ENCODE measurements at places on chromosomes 3 and 15.

GRCh38 chr3:175478301-175478700 lies 619.2 kb downstream of the NAALADL2 start:
- no peak for DNase-seq

DNA sequence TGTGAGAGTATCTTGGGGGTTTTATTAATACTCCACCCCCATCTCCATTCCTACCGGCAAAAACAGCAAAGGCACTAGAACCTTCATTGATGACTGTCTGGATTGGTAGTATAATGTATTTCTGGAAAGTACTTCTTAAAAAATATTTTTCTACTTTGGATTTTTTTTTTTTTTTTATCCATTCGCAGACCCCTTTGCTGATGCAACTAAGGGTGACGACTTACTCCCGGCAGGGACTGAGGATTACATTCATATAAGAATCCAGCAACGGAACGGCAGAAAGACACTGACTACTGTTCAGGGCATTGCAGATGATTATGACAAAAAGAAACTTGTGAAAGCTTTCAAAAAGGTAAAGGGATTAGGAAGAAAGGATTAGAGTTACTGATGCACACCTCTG lies 1.2 kb downstream of the EIF1B start:
- DNase-seq, result peak; percentile 40

GRCh38 chr15:29945943-29946596 lies 123.8 kb upstream of the TJP1 start:
- DNase-seq, result no peak

- DNase-seq, result no peak
Measured at GRCh38 chr3:178140531-178141304, 395.5 kb upstream of the KCNMB2 start.

- DNase-seq, result no peak
Measured at GRCh38 chr15:57727031-57727430, 20.5 kb downstream of the POLR2M start.

DNA sequence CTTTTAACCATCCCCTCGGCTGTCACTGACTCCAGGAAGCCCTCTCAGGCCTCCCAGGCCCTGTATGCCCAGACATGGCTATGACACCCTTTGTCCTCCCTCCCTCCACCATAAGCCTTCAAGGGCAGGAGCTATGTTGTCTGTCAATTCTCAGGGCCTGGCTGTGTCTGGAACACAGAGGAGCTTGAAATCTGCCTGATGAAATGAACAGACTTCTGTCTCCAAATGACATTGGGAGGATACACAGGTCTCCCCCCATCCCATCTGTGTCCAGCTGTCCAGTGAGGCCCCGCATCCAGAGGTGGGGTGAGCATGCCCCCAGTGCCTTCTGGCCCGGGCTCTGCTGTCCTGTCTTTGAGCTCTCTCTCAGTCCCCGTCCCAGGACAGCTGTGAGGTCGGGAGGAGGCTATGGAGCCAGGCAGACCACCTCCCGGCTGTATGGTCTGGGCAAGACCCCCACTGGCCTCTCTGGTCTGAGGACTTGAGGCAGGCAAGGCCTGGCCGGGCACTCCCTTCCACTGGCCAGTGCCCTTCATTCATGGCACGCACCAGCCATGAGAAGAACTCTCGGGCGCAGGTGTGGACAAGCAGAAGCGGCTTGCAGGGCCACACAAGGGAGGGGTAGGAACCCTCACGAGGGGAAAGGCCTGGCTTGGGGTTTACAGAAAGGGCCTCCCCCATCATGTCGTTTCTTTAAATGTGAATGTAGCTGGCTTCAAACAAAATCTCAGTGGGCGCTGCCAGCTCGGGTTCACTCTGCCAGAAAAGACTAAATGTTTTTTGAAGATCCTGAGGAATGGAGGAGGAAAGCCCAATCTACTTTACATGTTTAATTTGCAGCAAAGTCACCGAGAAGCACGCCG lies 38.9 kb downstream of the PCSK6 start:
- no peak for DNase-seq

GRCh38 chr3:24192469-24193056 lies 247.5 kb downstream of the NR1D2 start:
- DNase-seq, result no peak

DNA sequence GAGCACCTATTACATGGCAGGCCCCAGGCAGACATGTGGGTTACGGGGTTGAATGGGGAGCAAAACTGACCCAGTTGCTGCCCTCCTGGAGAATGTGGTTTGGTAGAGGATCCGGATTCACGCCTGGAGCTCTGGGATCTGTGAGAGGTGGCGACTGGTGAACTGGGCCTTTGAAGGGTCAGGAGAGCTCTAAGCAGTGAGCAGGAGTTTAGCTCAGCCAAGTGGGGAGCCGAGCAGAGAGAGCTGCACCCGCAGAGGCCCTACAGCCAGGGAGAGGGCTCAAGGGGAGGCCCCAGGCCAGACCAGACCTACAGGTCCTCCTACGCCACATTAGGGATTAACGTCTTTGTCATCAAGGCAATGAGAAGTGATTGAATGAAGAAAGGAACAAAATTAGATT lies 179.8 kb upstream of the TLE3 start:
- no peak for DNase-seq

DNA sequence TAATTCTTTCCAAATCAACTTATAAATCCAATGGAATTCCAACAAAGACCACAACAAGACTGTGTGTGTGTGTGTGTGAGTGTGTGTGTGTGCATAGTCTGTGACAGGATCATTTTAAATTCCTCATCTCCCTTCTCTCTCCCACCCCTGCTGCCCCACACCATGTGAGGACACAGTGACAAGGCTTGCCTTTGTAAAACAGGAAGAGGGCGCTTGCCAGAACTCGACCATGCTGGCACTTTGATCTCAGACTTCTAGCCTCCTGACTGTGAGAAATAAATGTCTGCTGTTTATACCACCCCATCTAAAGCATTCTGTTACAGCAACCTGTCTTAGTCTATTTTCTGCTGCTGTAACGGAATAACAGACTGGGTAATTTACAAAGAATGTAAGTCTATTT lies 99.1 kb downstream of the NSMCE3 start:
- DNase-seq, result no peak

- DNase-seq, result no peak
Measured at GRCh38 chr15:39513936-39514335, 66.9 kb upstream of the THBS1 start.

DNA sequence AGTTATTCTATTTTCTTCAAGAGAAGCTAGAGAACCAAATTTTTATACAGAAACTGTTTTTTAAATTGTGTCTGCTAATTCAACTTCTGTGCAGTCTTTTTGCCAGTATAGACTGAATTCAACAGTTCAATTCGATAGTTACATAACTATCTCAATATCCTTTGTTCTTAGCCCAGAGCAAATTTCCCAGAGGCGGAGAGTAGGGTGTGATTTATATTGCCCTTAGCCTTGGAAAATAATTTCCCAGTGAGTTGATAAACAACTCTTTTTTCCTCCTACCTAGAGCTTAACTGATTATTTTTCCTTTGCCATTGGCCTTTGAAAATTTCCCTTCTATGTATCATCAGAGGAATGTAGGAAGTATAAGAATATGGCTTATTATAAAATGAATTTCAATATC lies 420.5 kb downstream of the NSUN3 start:
- DNase-seq, result no peak

DNA sequence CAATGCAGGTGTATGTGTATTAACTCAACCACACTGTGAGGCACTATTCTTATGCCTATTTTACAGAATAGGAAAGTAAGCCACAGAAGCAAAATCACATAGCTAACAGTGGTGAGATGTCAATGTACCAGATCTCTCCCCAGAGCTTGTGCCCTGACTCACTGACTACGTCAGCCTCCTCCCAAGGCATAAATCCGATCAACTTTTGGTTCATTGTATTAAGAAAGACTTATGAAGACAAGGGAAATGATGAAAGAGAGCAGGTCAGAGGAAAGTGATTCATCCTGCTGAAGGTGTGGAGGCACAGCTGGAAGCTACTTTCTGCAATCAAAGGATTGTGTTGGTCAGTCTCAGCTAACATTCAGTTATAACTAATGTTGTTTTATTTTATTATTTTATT lies 33.0 kb upstream of the SV2B start:
- no peak for DNase-seq

DNA sequence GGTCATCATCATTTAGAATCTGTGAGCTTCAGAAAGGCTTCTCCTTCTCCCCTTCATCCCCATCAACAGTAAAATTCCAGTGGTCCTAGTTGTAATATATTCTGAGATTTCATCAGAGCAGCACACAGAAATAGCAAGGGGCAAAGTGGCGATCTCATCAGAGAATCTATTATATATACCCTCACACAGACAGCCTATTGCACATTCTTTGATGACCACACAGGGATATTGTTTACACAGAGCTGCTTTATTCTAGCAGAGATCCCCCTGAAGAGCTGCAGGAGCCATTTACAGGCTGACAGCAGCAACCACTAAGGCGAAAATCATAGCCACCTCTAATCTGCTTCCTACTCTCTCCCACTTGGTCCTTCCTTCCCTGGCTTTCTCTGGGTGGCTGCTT lies 42.0 kb upstream of the CRBN start:
- no peak for DNase-seq

DNA sequence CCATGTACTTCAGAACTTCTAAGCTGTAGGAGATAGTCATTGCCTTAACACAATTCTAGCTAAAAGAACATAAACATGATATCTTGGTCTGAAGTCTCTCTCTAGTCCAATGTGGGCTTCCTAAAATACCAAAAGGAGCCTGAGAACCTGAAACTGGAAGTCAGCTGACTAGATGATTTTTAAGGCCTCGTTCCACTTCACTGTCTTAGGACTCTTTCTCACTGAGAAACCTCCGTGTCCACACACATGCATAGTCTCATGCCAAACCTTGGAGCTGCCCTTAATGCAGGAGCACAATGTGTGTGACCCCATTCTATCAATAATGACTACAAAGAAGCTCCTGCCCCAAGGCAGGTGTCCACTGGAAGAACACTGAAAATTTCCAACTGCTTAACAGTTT lies 87.7 kb downstream of the ETFA start:
- no peak for DNase-seq

GRCh38 chr3:150603980-150604319 lies 829 bp downstream of the SELENOT start:
- no peak for DNase-seq

DNA sequence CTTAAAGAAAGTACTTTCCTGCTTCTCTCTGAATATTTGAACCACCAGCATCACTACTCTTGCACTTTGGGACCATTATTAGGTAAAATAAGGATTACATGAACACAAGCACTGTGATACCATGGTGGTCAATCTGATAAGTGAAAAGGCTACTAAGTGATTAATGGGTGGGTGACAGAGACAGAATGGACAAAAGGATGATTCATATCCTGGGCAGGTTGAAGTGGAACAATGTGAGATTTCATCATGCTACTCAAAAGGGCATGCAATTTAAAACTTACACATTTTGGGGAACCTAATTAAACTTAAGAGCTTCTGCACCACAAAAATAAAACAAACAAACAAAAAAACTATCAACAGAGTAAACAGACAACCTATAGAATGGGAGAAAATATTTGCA lies 172.0 kb upstream of the CD96 start:
- no peak for DNase-seq

DNA sequence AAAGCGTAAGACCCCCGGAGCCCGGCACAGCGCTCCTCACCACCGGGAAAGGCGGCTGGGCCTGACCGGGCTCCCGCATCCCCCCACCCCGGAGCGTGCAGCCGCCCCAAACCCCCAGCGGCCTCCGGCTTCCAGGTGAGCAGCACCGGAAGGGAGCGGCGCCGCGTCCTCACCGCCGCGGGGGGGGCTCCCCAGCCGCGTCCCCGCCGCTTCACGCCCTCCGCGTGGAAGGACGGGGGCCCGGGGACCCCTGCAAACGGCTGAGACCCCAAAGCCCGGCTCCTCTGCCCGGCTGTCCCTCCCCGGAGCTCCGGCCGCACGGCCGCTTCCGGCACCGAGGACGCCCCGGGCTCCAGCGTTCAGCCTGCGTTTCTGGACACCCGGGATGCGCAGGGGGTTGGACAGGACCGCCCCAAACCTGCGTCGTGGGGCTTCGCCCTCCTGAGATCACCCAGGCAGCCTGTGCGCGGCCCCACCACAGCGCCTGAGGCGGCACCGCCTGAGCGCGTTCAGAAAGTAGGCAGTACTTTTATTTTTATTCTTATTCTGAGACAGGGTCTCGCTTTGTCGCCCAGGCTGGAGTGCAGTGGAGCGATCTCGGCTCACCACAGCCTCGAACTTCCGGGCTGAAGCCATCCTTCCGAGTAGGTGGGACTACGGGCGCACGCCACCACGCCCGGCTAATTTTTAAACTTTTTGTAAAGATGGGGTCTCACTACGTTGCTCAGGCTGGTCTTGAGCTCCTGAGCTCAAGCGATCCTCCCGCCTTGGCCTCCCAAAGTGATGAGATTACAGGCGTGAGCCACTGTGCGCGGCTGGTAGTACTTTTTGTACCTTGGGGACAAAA lies 51.6 kb upstream of the BLM start:
- peak; percentile 65 for DNase-seq

DNA sequence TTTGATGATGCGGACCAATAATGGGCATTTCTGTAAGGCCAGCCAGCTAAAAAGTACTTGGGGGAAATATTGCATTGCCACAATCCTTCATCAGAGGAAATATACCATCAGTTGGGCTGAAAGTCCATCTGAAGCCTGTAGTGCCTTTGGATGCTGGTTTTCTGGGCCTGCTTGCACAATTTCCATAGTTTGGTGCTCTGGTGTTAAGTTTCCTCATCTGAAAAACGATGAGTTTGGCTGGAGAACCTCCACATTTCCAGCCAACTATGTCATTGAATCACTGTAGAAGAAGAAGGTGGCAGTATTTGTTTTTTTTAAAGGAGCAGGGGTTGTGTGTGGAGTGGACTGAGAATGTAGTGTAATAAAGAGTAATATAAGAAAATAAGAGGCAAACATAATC lies 10.1 kb downstream of the CCNB2 start:
- no peak for DNase-seq

GRCh38 chr15:81284256-81285031 lies 39.5 kb downstream of the STARD5 start:
- DNase-seq, result peak; percentile 39

All from suppressor macrophage treated with lipopolysaccharide for 1 hour (primary cell).